ENCODE measurements at places on chromosomes 2 and 18.

DNA sequence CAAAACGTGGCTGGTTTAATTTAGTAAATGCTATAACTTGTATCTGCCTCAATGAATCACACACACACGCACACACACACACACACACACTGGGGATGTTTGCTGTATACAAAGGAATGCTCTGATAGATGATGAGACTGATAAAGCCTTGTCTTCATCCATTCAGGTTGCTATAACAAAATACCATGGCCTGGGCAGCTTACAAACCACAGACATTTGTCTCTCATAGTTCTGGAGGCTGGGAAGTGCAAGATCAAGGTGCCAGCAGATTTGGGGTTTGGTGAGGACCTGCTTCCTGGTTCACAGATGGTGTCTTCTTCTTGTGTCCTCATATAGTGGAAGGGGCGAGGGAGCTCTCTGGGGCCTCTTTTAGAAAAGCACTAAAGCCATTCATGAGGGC is 149.5 kb upstream of the HDAC4 start:
- DNase-seq: no peak

DNA sequence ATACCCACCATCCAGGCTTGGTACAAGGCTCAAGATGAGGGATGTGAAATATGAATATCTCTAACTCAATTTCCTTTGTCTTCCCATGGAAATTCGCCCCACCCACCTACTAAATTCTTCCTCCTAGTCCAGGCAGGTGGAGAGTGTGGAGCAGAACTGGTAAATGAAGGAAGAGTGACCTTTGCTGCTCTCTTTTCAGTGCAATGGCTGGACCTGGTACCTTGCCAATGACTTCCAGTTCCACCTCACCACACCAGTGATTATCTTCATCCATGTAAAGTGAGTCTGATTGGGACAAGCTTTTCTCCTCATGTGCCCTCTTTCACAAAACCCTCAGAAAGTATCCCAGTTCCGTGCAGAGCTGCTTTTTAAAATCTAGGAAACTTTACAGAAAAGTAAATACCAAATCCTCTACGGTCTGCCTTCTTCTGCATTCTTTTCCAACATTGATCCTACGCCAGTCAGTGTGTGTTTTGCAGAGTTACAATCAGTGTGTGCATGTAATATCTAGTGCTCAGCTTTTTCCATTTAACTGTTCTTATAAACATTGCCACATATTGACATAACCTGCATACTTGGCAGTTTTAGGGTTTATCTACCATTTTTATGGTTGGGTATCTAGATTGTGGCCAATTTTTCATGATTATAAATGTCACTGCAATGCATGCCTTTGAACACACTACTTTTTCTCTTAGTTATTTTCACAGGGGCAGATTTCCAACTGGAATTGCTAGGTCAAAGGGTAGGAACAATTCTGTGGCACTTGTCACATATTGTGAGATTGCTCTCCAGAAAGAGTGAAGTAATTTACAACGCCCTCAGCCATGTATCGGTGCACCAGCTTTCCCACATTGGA is 86.5 kb upstream of the SEC11C start:
- DNase-seq: no peak

- DNase-seq: no peak
These were observed 15.7 kb downstream of the CRIM1 start for GRCh38 chr2:36371070-36371874.

GRCh38 chr18:76823587-76824011 is 1.2 kb downstream of the ZNF236 start:
- DNase-seq: no peak

- no peak for DNase-seq
These were observed 93.7 kb upstream of the MYCN start for GRCh38 chr2:15846626-15847025.

DNA sequence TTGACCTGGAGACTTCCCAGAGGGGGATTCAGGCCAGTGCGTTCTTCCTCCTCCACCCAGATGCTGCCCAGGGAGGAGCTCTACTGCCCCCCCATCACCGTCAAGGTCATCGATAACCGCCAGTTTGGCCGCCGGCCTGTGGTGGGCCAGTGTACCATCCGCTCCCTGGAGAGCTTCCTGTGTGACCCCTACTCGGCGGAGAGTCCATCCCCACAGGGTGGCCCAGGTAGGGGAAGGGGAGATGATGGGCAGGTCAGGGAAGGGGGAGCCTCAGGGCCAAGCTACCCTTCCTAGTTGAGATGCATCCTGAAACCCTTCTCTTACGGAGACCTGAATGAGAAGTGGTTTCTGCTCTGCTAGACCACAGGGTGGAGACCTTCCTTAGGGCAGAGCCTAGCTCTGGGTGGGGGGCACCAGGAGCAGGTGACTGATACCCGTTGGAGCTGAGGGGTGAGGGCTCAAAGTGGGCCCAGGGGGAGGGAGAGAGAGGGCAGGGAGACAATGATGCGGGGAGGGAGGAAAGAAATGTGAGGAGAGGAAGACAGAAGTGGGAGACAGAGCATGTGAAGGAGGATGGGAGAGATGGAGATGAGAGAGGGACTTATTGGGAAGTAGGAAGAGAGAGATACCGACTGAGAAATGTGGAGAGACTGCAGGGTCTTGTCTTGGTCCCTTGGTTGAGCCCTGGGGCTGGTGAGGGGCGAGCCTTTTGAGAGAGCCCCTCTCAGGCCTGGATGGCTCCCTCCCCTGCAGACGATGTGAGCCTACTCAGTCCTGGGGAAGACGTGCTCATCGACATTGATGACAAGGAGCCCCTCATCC is 159.4 kb downstream of the DYSF start:
- DNase-seq: no peak

- no peak for DNase-seq
These were observed 471.9 kb upstream of the TNP1 start for GRCh38 chr2:217331523-217332416.

- DNase-seq: no peak
These were observed 83.0 kb upstream of the TAF1B start for GRCh38 chr2:9760069-9760901.

GRCh38 chr18:13032173-13032572 is 41.0 kb downstream of the CEP192 start:
- DNase-seq: no peak

- DNase-seq: no peak
These were observed 8.6 kb upstream of the CCDC88A start for GRCh38 chr2:55428258-55428657.

- no peak for DNase-seq
These were observed 32.3 kb upstream of the XDH start for GRCh38 chr2:31446848-31447247.
